ENCODE measurements at places on chromosomes 3 and 15.
A peak's percentile ranks its signal among the peaks of the same experiment; 100 is the strongest.

- no peak for DNase-seq
Observed at GRCh38 chr15:29792426-29793159, 29.7 kb downstream of the TJP1 start.

DNA sequence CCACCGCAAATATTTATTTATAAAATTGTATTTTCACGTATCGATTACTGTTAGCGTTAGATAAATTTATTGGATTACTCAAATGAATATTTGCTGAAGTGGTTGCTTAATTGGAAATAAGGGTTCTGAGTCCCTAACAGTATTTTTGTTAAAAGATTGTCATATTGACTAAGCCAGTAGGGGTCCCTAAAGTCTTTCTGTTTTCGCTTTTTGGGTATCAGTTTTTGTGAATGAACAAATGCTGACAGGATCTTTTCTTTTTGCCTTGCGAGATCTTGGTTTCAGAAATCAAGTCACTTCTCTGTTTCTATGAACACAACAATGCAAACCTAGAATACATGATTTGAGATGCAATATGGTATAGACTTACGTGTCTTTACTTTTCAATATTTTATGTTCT is 7.1 kb downstream of the RAD51 start:
- no peak for DNase-seq

DNA sequence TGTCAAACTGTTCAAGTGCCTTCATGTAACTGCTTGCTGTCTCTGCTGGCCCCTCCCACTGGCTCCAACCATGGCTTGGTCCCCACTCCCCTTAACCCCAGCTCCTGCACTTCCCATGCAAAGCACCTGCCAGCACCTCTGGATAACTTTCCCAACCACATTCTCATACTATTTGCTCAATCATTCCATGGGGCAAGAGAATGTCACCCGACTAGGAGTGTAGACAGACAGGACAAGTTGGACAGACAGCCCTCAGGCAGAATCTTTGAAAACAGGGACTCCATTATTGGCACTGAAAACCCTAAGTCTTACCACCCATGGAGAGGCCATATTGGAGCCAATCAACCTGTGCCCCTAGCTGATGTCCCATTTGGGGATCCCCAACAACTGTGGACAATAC is 246.5 kb downstream of the RPLP1 start:
- no peak for DNase-seq

GRCh38 chr3:187101184-187102072 is 37.9 kb downstream of the RPL39L start:
- DNase-seq: peak; percentile 71

DNA sequence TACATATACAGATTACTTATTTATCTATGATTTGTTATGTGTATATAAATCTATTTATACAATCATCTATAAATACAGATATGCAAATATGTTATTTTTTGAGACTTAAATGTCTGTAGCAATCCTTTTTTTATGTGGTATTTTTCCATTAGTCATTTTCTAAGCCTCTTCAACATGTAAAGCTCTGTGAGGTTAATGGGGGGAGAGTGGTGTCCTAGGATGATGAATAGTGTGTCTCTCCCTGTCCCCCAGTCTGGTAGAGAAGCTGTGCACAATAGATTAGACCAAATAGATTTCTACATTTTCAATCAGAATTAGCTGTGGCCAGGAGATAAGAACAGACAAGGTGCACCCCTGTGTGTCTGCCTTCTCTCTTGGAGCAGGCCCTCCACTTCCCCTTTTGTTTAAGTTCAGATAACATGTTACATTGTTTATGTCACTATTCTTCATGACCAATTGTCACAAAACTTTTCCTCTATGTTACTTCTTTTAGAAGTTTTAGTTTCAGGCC is 453.9 kb downstream of the LPP start:
- no peak for DNase-seq

- no peak for DNase-seq
Observed at GRCh38 chr15:75718328-75718727, 5.7 kb upstream of the CSPG4 start.

GRCh38 chr3:67405193-67405592 is 249.2 kb downstream of the SUCLG2 start:
- no peak for DNase-seq

DNA sequence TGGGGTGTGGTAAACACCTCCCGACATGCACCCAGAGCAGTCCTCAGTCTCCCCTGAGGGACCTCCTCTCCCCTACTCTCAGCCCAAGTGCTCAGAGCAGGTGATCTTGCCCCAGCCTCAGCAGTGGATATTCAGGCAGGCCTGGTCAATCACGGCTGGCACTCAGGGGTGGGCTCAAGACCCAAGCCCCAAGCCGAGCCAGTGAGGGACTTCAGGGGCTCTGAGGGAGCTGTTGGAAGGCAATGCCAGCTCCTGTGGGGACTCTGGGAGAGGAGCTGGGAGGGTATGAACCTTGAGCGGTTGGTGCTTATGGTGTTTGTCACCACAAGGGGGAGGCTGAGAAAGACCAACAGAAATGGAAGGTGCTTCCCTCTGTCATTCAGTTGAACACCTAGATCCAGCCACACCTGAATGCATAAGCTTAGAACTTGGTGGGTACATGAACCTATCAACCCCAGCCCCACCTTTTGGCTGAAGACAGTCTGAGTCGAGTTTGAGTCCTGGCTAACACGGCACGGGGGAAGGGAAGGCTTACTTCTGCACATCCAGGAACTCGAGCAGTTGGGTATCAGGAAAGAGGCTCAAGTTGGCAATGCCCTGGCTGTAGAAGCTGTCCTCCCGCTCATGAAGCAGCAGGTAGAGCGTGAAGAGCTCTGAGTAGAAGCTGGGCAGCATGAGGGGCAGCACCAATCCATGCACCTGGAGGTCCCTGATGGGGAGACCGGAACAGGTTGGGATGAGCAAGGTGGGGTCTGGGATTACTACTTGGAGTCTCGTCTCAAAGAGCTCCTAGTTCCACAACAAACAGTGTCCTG is 19.2 kb downstream of the ALS2CL start:
- no peak for DNase-seq
